ENCODE measurements at places on chromosomes 6 and 20.

- DNase-seq = no peak
Observed at GRCh38 chr6:165819394-165819793, 156.4 kb upstream of the PDE10A start.

DNA sequence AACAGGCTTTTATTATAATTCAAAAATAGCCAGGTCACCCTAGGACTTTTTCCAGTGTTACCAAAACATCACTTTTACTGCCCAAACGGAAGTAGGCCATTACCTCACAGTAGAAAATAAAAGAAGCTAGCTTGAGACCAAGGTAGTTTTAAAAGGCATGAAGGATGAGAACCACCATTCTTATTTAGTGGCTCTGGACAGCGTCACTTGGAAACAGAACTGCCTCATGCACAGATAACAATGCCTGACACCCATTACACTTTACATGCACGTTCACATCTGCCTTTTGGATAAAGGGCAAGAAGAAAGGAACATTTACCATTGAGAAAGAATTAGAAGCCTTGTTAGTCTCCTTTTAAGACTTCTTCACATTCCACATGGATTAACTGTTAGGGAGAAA lies 1.9 kb upstream of the PAQR8 start:
- DNase-seq = no peak

- no peak for DNase-seq
Observed at GRCh38 chr6:16481697-16482399, 243.5 kb downstream of the GMPR start.

- DNase-seq = no peak
Observed at GRCh38 chr6:148959008-148959407, 212.2 kb downstream of the UST start.

DNA sequence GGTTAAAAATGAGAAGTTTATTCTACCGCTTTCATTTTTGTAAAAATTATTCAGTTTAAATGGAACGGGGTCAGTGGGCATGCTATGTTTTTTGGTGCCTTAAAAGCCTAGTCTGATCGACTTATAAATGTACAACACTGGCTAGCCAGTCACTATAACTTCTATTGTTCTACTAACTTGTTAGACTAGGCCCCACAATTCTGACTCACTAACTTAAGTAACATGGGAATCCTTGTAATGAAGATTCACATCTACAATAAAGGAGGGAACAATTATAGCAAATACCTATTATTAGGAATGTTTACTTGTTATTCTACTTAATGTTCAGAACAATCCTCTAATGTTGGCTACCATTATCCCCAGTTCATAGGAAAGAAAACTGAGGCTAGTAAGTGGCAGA lies 28.5 kb downstream of the REPS1 start:
- DNase-seq = no peak

DNA sequence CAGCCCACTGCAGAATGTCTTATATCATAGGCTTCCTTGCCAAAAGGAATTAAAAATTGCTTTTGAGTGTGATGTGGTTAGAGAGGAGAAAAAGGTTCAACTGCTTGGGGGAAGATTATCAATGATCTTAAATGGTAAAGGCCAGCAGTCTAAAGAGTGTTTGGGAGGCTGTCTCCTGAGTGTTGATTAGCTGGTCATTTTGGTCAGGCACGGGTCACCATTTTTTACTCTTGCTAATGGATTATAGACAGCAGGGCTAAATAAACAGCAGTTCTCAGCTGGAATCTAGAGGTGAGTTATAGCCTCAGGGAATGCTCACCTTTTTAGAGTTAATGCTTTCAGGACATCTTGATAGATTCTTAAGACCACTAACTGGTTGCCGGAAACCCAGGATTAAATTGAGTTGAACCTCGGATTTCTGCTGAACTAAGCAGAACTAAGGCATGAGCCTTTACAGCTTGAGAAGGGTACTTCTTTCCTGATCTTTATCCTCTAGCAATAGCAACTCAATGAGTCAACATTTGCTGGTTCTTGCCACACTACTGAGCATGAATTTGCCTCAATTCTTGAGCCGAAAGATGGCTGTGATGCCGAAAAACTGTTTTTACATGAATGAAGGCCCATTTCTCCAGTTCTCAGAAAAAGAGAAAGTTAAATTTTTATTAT lies 120.4 kb downstream of the LRRC1 start:
- DNase-seq = no peak

GRCh38 chr6:30682143-30683117 lies 4.0 kb downstream of the PPP1R18 start:
- peak; percentile 70 for DNase-seq

DNA sequence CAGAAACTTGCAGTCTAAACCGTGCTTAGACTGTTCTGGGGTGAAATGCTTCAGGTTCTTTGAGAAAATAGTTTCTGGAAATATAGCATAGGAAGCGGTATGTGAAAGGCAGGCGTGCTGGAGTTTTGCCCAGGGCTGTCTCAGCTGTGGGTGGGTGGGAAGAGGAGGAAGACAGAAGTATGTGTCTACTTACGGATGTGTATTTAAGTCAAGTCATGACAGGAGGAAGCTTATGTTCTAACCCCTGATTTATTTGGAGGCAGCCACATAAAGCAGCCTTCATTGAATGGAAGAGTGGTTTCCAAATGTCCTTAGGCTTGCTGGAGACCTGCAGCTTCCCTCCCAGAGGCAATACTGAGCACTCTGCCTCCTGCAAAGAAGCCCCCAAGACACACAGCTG lies 345.8 kb upstream of the PRND start:
- peak; percentile 55 for DNase-seq

DNA sequence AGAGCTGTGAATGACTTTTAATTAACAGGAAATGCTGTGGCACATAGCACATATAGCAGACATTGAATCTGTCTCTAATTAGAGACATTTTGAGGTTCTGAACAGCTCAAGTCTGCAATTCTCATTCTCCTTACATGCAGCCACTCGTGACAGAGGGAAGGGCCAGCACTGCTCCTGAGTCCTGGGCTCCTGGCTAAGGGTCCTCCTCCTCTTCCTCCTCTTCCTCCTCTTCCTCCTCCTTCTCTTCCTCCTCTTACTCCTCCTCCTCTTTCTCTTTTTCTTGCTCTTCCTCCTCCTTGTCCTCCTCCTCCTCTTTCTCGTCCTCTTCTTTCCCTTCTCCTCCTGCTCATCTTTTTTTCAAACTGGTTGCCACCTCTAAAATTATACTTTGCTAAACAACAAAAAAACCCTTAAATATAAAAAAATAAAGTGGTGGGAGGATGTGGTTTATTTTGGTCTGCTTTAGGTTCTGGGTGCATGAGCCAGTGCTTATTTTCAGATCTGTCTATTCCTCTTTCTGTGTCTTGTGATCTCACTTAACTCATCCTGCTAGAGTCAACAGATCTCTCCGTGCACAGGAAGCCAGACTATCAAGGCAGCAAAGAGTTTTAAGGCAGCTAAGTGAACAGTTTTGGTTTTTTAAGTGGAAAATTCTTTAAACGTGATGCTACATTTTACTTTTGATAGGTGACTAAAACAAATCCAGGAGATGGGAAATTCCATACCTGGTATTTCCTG lies 159.3 kb downstream of the CD83 start:
- no peak for DNase-seq

GRCh38 chr20:4978050-4978918 lies 23.0 kb downstream of the SLC23A2 start:
- DNase-seq = no peak

GRCh38 chr6:73640179-73640750 lies 13.5 kb downstream of the SLC17A5 start:
- DNase-seq = no peak

DNA sequence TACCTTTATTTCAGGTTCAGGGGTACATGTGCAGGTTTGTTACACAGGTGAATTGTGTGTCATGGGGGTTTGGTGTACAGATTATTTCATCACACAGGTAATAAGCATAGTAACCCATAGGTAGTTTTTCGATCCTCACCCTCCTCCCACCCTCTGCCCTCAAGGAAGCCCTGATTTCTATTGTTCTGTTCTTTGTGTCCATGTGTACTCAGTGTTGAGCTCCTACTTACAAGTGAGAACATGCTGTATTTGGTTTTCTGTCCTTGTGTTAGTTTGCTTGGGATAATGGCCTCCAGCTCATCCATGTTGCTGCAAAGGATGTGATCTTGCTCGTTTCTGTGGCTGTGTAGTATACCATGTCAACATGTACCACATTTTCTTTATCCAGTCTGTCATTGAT lies 66.0 kb downstream of the STK4 start:
- no peak for DNase-seq

GRCh38 chr20:40232756-40233155 lies 456.3 kb downstream of the MAFB start:
- DNase-seq = no peak

GRCh38 chr20:61875221-61875885 lies 190.3 kb downstream of the TAF4 start:
- DNase-seq = peak; percentile 42

- DNase-seq = no peak
Observed at GRCh38 chr6:5379647-5380242, 118.4 kb downstream of the FARS2 start.

DNA sequence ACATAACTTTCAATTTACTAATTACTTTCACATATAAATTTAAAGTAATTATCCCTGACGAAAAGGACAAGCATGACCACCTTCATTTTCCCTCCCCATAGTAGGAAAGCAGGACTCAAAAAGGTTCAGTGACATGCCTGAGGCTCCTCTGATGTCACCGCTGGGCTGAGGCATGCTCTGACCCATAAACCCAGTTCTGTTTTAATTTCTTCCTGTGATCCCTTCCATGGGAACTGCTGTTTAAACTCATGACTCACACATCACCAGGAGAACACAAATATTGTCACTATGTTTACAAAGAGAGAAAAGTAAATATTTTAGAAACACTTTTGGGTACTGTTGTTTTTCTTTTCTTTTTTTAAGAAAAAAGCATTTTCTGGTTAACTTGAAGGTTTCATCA lies 38.0 kb upstream of the NR2E1 start:
- DNase-seq = no peak

- DNase-seq = no peak
Observed at GRCh38 chr6:75290136-75290945, 5.7 kb upstream of the TMEM30A start.

- no peak for DNase-seq
Observed at GRCh38 chr6:76004202-76004601, 68.3 kb downstream of the IMPG1 start.

- peak; percentile 75 for DNase-seq
Observed at GRCh38 chr6:33609528-33609927, 11.6 kb upstream of the ITPR3 start.

- DNase-seq = no peak
Observed at GRCh38 chr6:157168471-157168870, 154.8 kb downstream of the TMEM242 start.

GRCh38 chr6:5068153-5068751 lies 16.9 kb upstream of the PPP1R3G start:
- DNase-seq = no peak

GRCh38 chr6:37131104-37131959 lies 38.6 kb upstream of the PIM1 start:
- DNase-seq = peak; percentile 35

GRCh38 chr6:126210398-126211075 lies 129.4 kb upstream of the CENPW start:
- no peak for DNase-seq

DNA sequence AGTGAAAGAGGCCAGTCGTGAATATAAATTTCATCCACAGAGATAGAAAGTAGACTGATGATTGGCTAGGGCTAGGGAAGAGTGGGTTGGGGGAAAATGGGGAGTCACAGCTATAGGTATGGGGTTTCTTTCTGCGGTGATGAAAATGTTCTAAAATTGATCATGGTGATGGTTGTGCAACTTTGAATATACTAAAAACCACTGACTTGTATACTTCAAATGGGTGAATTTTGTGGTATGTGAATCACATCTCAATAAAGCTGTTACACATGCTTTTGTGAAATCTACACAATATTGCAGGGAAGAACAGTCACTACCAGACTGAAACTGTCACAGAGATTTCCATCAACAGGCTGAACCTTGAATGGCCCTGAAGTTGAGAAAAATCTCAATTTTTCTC lies 61.5 kb downstream of the LYRM4 start:
- no peak for DNase-seq

DNA sequence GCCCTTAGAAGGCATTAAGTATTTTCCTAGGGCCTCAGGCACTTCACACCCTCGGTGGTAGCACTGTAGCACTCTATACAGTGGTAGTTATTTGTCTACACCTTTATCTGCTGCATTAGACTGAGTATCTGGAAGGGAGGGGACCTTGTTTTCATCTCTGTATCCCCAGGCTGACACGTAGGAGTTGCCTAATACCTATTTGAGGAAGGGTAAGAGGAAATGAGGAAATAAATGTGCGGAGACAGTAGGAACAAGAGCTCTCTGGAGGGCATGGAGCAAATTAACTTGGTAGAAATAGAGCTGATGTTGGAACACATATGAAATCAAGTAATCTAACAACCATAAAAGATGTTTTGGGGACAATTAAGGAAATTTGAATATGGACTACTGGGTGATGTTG lies 3.9 kb downstream of the CNPY3 start:
- no peak for DNase-seq

GRCh38 chr6:44022671-44023352 lies 104.4 kb downstream of the MRPL14 start:
- DNase-seq = peak; percentile 33

DNA sequence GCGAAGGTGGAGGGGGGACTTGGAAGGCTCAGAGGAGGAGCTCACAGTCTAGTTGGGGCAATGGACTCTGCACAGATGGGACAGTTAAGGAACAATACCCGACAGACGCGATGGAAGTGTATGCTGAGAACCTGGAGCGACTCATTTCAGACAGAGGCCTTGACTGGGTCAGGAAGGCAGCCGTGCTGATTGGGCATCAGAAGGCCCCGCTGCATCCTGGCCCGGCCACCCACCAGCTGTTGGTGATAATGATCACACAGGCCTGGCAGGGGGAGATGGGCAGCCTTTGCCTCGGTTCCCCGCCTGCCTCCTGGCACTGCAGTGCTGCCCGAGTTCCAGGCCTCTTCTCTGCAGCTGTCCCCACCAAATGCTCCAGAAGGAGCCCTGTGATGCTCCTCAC lies 62.4 kb downstream of the MDGA1 start:
- no peak for DNase-seq

- no peak for DNase-seq
Observed at GRCh38 chr6:109834595-109835437, 143.3 kb upstream of the GPR6 start.

Measured in kidney (tissue), 22 donors.